Hematopoietic multipotent progenitor cell treated with erythropoietin and hydrocortisone succinate and interleukin-3 and kit ligand, for 15 days (in vitro differentiated cells): ENCODE measurements at places on chromosomes 7 and 10.

GRCh38 chr7:121940918-121941317 lies 68.0 kb downstream of the PTPRZ1 start:
- no peak for DNase-seq

DNA sequence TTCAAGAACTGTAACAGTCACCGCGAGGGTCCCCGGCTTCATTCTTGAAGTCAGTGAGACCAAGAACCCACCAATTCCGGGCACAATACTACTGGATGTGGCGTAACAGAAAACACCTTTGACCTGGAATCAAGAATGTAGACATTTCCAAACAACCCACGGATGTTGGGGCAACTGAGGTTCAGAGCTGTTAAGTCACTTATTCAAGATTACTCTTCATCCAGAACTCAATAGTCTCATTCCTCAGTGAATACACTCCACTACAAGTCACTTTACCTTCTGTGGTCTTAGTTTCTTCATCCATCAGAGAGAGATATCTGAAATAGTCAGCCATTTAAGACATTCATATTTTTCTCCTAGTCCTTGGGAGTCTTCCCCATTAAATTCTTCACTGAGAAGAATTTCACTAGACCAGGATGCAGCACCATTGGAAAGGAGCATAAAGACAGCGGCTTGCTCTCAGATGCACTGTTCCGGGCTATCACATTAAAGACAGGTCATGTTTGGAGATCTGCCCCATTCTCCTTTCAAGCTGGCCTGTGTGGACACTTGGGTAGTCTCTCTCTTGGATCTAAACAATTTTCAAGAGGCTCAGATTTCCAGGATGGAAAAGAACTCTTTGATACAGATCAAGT lies 32.3 kb upstream of the ARID5B start:
- no peak for DNase-seq

DNA sequence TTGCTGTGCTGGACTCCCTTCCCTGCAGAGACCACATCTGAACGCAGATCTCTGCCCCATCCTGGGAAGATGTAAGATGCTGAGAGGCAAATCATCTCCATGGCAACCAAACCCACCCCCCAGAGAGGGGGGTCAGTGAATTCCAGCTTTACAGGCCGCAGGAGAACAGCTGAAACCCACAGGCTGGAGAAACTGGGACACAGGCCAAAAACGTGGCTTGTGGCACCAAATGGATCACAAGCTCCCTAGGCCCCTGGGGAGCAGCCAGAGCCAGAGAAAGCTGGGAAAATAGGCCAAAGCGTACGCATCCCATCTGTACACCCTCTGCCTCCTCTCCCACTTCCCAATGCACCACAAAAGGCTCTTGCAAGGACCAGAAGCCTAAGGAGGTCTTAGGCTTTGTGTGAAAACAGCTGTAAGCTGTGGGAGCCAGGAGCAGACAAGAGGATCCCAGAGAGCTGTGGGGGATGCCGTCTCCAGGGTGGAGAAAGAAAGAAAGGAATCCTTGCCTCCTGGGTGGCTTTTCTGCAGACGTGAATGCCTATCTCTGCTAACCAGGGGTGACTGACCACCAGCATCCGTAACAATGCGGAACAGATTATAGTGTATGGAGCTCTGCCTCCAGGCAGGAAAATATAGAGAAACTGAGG lies 59.5 kb downstream of the TMEM130 start:
- DNase-seq, result no peak

DNA sequence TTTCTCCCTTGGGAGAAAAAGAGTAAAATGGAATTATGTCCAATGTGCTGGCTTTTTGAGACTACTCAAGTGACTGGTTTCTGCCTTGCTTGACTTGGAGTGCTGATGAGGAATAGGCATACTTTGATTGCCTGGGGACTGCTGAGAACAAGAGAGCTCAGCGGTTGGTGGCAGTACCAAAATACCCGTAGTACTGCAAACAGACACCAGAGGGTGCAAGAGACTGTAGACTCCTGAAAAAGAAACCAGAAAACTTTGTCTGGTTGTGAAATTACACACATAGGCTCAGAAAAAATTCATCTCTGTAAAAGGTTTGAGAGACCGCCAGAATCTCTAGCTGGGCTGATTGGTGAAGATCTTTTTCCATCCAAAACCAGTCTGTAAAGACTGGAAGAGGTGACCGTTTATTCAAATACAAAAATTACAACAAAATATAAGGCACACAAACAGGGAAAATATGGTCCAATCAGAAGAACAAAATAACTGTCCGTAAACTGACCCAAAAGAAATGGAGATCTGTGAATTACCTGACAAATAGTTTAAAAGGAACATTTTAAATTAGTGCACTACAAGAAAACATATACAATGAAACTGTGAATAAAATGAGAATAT lies 18.5 kb downstream of the BICC1 start:
- peak; percentile 9 for DNase-seq

DNA sequence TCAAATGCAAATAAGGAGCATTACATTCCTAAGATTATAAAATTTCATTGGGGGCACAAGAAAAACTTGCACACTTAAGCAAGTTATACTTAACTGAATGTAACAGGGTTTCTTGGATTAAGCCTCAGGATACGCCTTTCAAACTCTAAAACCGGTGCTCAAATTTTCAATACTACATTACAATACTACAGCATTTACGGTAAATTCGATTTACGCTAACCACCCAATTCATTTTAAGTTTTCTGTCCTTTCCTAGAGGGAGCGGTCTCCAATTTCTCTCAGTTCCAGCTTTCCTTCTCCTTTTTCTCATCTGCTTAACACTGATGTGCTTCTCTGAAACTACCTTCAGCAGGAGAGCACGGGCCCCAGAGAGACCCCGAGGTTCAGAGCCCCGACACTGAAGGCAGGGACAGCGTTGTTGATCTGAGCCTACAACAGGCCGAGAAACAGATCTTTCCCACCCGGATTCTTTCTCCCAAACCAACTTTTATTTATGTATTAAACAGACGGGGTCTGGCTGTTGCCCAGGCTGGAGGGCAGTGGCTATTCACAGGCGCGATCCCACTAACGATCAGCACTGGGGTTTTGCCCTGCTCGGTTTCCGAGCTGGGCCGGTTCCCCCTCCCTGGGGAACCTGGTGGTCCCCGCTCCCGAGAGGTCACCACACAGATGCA lies 798 bp downstream of the ZNF425 start:
- no peak for DNase-seq

DNA sequence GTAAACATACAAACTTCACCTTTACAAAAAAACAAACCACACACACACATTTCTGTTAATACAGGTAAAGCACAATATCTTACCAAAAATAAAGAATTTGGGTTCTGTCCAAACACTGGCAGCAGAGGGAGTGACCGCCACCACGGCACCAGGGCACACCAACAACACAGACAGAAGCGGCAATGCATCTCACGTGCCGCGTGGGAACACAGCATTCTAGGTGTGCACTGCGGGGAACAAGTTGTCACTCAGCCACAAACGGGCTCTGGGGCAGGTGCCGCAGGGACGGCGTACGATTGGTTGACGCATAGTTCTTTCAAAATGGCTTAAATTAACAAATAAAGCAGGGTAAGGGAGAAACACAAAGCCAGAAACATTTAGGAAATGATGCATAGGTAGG lies 22.3 kb downstream of the PDGFA start:
- no peak for DNase-seq

DNA sequence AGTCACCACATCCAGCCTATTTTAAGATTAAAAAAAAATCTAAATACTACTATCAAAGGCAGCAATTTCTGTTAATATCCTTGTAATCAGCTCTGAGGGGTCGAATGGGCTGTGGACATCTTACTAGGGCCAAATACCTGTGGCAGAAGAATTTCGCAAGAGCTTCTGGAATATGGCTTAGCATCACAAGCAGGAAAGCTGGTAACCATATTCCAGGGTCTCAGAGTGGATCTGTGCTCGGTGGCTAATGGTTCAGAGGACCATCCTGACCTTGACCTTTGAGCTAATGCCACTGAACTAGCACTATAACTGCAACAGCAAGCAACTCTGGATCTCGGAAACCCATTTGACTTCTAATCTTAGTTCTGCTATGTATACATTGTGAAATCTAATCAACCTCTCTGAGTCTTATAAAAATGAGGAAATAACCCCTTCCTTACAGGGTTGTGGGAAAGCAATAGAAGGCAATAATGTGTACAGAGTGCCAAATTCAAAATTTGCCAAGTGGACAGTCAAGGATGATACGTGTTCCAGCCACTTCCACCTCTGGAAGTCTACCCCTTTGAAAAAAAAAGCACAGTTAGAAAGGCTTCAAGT lies 65.5 kb downstream of the CYP26A1 start:
- no peak for DNase-seq

- no peak for DNase-seq
Measured at GRCh38 chr10:119815671-119816070, 57.0 kb downstream of the MCMBP start.

DNA sequence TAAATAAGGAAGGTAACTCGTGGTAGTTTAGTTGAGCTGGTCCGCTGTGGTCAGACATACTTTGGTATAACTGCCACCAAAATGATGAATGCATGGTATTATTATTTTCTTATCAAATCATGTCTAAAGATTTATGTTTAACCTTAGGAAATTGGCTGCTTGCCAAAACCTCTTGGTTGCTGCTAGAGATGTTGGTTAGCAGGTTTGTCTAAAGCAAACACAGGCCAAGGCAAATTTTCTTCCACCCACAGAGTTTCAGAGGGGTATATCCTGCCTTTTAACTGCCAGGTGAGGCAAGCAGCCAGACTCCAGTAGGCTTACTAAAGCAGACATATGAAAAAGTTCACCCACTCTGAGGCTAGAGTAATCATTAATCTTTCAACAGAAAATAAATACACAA lies 101.4 kb downstream of the SEMA3E start:
- DNase-seq, result peak; percentile 13

- DNase-seq, result no peak
Measured at GRCh38 chr7:150631084-150631826, 930 bp downstream of the GIMAP6 start.

DNA sequence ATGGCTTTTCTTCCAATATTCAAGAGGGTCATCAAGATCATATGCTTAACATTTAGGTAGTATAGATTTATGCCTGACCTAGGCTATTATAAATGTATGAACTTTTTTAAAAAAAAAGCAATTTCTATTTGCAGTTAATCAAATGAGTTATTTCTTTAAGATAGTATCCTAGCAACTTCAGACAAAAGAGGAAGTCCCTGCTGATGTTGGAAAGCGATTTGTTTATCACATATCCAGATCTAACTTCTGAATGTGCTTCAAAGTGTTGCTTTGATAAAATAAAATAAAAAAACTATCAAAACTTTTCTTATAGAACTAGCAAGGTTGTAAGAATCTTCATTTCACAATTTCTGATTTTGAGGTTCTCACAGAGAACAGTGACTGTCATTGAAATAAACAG lies 401.9 kb upstream of the PHF14 start:
- no peak for DNase-seq

GRCh38 chr10:35211390-35211789 lies 84.7 kb downstream of the CREM start:
- DNase-seq, result no peak

DNA sequence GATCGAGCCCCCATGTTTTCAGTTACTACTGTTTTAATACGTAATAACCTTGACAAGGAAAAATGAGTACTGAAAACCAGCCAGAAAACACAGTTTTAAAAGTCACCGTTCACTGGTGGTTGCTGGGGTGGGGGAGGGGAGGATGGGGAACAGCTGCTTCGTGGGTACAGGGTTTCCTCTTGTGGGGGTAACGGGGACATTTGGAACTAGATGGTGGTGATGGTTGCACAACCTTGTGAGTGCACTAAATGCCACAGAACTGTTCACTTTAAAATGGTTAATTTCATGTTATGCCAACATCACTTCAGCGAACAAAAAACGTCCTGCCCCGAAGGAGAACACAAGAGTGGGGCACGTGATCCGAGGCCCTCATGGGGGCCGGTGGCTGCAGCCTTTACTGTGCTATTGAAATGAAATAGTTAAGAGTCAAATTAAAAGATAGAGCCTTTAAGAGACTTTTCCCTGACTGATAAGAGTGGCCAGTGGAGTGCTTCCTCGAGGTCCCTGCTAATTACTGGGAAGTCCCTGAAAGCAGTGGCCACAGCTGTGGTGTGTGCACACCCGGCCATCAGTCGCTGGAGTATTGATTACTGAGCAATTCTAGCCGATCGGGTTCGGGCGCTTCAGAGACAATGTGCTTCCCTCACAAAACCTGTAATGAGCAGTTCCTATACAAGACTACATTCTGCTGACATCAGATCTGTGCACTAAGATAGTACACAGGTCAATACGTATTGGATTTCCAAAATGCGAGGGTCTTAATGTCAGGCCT lies 80.3 kb downstream of the EBF3 start:
- DNase-seq, result no peak

GRCh38 chr10:132036887-132037675 lies 28.7 kb upstream of the JAKMIP3 start:
- no peak for DNase-seq

DNA sequence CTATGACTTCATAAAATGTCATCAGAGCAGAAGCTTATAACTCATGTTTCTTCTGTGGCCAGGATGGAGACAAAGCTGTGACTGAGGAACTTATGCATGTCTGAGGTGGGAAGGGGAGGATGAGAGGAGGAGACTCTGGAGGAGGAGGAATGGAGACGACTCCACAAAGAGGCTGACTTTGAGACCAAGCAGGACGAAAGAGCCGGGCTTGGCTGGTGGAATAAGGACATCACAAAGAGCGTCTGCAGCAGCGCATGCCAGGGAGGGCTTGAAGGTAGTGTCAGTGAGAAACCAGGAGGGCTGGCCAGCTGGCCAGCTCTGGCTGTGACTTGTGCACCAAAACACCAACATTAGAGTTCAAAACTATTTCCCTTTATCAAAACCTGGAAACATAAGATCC lies 6.1 kb upstream of the GDF2 start:
- DNase-seq, result no peak

GRCh38 chr7:79050603-79051002 lies 402.9 kb downstream of the MAGI2 start:
- DNase-seq, result no peak

- no peak for DNase-seq
Measured at GRCh38 chr10:8189458-8189857, 135.0 kb downstream of the GATA3 start.

- no peak for DNase-seq
Measured at GRCh38 chr10:103630156-103630555, 136.7 kb downstream of the NEURL1 start.

GRCh38 chr7:44176486-44176885 lies 12.8 kb downstream of the GCK start:
- DNase-seq, result no peak

- DNase-seq, result no peak
Measured at GRCh38 chr7:114645451-114645850, 230.8 kb downstream of the FOXP2 start.

DNA sequence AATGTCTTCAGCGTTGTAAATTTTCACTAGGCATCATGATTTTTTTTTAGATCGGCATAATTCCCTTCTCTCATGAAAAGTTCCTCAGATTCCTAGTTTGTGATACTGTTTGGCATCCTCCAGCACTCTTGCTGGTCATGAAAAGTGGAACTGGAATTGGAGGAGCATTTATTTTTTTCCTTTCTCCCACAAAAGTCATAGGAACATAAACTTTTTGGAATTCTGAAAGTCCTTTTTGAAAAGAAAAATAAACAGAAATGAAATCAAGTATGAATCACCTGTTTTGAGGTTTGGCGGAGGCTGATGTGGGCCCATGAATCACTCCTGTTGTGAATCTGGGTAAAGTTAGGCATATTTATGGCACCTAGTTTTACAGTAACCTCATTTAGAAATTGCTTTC lies 17.7 kb downstream of the CACNB2 start:
- no peak for DNase-seq

GRCh38 chr10:97940534-97940933 lies 89.9 kb downstream of the CRTAC1 start:
- DNase-seq, result no peak

GRCh38 chr7:6286486-6286885 lies 14.1 kb upstream of the CYTH3 start:
- no peak for DNase-seq

GRCh38 chr7:27235387-27236311 lies 7.0 kb upstream of the EVX1 start:
- DNase-seq, result no peak
